Cardiac fibroblast (primary cell): ENCODE measurements at places on chromosomes 13 and 19.

GRCh38 chr13:27775943-27776342 is 16.3 kb upstream of the GSX1 start:
- no peak for DNase-seq

- DNase-seq = peak; percentile 97
These were observed 8.7 kb downstream of the EML2 start for GRCh38 chr19:45630463-45630862.

DNA sequence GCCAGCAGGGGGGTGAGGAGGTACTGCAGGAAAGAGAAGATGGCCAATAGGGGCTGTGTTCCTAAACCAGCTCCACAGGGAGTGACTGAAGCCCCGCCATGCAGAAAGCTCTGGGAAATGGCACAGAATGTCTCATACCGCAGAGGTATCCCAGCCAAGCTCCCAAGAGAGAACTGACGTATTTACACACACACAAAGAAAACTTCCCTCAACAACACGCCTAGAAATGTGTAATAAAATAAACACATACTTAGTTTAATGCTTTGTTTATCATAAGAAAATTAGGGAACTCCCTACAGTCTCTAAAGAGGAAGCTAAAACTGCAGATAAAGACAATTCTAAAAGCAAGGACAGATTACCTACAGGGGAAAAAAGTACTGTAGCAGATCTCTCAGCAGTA is 40.0 kb downstream of the ESD start:
- DNase-seq = peak; percentile 64

DNA sequence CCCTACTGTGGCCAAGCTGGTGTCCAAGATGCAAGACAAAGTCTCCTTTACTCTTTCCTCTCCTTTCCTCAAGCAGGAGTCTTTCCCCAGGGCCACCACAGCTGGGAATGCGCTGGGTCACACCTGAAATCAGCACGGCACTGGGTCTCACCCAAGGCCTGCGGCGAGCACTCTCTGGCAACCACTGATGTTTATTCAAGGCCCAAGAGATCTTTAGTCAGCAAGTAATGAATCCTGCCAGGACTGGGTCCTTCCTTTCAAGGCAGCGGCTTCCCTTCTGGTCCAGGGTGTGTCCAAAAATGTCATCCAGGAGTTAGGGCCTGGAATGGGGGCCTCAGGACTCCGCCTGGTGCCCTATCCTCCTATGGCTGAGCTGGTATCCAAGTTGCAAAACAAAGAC is 24.1 kb downstream of the BLOC1S3 start:
- DNase-seq = no peak

DNA sequence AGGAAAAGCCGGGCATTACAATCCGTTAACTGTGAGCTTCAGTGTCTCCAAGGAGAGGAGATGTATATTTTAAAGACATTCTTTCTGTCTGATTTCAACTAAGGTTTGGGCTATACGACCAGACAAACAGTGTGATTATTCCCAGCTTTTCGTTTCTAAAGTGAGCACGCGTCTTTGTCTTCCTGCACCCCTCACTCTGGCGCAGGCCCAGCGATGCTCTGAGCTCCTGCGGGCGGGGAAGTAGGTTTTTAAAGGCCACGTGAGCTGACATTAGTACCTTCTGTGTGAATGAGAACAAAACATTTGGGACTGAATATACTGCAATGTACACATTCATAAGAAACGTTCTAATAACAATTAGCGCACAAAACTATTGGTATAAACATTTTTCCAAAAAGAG is 15.3 kb upstream of the RANBP3 start:
- no peak for DNase-seq

GRCh38 chr13:58906329-58907007 is 1257.3 kb downstream of the DIAPH3 start:
- no peak for DNase-seq

GRCh38 chr19:46544651-46545050 is 49.0 kb upstream of the PNMA8B start:
- no peak for DNase-seq

GRCh38 chr19:47589824-47590223 is 16.9 kb upstream of the ZNF541 start:
- DNase-seq = no peak

GRCh38 chr13:22793598-22794134 is 387.1 kb upstream of the SGCG start:
- no peak for DNase-seq

DNA sequence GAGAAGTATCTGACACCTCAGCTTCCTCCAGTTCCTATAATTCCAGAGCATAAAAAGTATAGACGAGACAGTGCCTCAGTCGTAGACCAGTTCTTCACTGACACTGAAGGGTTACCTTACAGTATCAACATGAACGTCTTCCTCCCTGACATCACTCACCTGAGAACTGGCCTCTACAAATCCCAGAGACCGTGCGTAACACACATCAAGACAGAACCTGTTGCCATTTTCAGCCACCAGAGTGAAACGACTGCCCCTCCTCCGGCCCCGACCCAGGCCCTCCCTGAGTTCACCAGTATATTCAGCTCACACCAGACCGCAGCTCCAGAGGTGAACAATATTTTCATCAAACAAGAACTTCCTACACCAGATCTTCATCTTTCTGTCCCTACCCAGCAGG is 3.1 kb downstream of the KLF5 start:
- DNase-seq = no peak

DNA sequence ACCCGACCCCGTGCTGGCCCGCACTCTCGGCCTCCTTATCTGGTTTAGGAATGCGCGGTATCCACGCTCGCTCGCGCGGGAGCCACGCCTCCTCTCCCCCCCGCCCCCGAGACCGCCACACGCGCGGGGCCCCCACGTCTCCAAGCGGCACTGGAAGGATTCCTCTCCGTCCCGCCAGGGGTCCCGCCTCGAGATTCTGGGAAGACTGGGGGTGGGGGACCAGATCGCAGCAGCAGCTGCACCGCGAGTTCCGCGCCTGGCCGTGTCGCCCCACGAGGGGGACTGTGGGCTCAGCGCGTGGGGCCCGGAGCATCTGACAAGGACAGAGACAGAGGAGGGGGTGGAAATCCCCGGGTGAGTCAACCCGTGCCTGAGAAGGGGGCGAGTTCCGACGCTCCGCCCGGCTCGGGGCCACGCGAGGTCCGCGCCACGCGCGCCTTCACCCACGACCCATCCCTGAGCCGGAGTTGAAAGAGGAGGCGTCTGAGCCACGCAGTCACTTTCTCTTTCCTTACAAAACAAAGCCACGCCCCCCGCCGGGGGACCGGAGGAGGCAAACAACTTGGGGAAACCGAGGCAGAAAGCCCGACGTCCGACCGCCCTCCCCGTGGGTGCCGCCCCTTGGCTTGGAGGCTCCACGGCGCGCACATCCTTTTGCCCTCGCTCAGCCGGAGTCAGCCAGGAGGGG is 814 bp downstream of the S1PR2 start:
- DNase-seq = peak; percentile 79

GRCh38 chr13:41765020-41765419 is 195.9 kb downstream of the VWA8 start:
- no peak for DNase-seq

- no peak for DNase-seq
These were observed 14.4 kb upstream of the PLEKHF1 start for GRCh38 chr19:29650772-29651387.

GRCh38 chr19:15828121-15828610 is 12.7 kb upstream of the OR10H1 start:
- no peak for DNase-seq

- no peak for DNase-seq
These were observed 563 bp downstream of the ZNF43 start for GRCh38 chr19:21835429-21835809.

DNA sequence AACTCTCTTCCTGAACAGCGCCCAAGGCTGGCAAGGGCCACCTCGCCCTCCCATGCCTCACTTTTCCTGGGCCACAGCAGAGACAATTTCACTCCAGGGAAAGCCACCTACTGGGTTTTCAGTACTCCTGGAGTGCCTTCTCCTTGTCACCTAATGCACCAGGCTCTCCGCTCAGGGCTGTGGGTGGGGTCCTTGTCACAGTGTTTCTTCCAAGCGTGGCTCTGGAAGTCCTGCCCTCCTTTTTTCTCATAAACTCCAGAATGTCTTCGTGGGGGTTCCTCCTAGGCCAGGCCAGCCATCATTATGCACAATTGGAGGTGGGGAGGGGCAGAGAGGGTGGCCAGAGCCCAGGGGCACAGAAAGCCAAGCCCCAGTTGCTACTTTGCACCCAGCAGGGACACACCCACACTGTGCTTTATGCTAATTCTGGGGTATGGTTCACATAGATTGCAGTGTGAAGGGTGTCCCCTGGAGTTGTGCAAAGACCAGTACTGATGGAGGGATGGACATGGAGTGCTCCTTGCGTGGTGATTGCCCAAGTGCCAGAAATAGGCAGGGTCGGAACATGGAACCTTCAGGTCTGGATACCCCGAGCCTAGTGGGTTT is 78.8 kb downstream of the CHST8 start:
- DNase-seq = no peak

- DNase-seq = no peak
These were observed 63.9 kb upstream of the SLC10A2 start for GRCh38 chr13:103130146-103130545.

- no peak for DNase-seq
These were observed 12.7 kb downstream of the PRAM1 start for GRCh38 chr19:8489561-8490394.

- DNase-seq = no peak
These were observed 18.4 kb downstream of the ELL start for GRCh38 chr19:18503337-18503970.

DNA sequence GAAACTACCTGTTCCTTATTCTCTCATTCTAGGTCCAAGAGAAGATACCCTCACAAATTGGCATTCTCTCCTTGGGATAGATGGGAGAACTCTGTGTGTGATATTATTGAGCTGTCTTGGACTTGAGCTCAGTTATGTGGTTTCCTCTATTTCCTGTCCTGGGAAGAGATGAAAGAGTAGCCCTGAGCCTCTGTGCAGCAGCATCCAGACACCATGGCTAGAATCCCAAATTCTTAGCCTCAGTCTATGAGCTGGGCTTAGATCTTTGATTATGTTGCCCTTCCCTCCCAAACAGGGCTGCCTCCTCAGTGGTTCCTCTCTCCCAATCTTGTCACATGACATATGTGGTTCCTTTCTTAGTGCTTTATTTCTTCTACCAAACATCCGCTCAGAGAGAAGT is 290.7 kb downstream of the SPRY2 start:
- DNase-seq = peak; percentile 39

DNA sequence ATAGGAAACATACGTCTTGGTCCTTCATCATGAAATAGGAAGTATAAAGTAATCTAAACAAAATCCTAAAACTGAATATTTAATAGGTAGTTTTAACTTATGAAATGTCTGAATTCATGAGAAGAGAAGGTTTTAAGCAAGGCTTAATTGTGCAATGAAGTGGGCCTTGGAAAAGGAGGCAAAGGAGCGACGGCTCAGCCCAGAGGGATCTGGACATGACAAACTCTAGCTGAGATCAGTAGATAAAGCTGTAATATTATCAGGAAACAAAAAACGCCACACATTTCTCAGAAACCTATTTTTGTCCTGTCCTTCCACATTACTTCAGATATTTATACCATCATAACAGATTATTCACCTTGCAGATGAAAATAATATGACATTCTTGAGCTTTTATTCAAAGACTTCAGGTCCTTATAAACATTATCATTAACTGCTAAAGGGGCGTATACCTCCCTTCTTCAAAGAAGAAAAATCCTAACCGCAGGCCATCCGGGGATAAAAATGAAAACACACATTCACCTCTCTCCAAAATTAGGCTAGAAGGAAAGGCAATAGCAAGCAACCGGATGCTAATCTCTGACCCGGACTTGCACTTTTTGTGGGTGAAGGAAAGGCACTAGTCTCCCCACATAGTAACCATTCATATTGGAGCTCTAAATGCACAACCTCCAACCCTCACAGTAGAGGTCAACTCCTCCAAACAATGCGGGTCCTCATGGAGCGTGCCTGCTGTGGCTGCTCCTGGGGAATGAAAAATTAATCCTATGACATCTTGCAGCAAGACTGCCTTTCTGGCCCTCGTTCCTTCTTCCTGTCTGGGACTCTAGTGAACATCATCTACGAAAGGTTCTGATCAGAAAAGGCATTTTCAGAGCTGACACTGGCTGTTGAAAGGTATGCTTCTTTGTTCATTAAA is 108.8 kb downstream of the TBC1D4 start:
- peak; percentile 33 for DNase-seq

- no peak for DNase-seq
These were observed 4.2 kb downstream of the MRI1 start for GRCh38 chr19:13768510-13768909.

GRCh38 chr19:11397089-11397610 is 13.0 kb upstream of the EPOR start:
- DNase-seq = no peak

- DNase-seq = peak; percentile 63
These were observed 125.9 kb downstream of the SIPA1L3 start for GRCh38 chr19:38032951-38033350.

DNA sequence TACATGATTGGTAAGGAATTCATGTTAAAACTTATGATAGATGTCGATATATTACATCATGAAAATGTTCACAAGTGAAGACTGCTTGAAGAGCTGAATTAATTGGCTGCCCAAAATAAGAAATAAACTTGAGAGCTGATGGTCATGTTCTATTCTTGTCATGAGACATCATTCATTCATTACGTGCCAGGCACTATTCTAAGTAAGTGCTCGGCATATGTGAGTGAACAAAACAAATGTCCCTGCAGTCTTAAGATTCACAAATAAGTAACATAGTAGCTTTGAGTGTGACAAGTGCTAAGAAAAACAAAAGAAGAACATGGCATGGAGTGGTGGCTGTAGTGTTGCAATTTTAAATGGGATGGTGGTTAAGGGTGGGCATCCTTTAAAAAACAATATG is 329.3 kb downstream of the SUCLA2 start:
- no peak for DNase-seq

DNA sequence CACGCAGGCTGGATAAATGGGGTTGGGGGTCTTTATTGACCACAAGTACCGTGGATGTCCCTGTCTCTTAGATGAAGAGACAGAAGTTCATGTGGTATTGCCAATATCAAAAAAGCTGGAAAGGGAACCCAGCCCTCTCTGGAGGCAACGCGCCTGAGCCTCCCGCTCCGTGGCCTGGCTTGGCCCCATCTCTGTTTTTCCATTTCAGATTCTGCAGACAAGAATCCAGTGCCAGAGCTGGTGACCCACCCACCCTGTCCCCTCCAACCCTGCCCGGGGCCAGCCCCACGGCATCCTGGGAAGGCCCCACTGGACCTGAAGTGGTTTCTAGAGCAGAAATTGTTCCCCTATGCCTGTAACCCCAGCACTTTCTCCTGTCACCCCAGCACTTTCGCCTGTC is 57.7 kb downstream of the PTPRS start:
- no peak for DNase-seq

DNA sequence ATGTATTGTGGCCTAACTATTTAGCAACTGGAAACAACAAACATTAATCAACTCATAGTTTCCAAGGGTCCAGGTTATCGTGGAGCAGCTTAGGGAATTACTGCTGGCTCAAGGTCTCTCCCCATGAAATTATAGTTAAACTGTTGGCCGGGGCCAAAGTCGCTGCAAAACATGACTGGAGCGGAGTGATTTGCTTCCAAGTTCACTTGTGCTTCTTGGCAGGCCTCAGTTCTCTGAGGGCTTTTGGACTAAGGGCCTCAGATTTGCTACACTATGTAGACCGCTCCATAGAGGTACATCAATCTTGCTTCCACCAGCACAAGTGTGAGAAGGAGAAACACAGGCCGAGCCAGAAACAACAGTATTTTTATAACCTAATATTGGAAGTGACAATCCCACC is 9.4 kb upstream of the KBTBD7 start:
- no peak for DNase-seq

GRCh38 chr19:48742096-48742495 is 1.7 kb upstream of the RASIP1 start:
- DNase-seq = no peak

- DNase-seq = no peak
These were observed 133.8 kb downstream of the ZNF737 start for GRCh38 chr19:20431826-20432225.
